ENCODE measurements at places on chromosomes 12 and 14.

DNA sequence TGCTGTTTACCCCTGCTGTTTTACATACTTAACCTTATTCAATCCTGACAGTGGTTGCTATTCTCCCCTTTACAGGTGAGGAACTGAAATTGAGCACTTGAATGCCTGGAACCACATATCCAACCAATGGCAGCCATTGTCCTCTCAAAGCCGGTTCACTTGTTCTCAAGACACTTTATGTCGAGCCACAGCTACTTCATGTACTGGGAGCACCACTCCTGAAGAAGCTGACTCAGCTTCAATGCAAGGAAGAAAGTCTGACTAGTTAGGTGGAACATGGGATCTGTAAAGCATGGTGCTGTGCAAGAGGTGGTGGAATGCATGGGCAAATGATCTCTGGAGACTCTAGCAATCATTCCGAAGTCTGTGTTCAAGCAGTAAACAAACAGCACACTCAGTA lies 113.9 kb upstream of the CPM start:
- no peak for DNase-seq

GRCh38 chr14:105842105-105842504 lies 315.7 kb downstream of the TMEM121 start:
- DNase-seq, result no peak

DNA sequence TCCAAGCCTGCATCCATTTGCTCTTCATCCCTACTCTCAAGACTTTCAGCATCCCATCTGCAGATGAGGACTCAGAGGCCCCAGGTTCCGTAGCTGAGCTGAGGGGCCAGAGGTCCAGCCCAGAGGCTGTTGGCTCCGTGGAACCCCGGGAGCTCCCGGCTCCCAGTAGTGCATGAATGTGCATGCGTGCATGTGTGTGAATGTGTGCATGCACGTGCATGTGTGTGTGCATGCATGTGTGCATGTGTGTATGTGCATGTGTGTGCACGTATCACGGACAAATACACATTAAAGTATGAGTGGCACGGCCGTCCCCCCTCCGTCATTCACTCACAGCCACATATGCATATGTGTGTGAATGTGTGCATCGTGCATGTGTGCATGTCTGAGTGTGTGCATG lies 149.9 kb downstream of the KIF26A start:
- DNase-seq, result no peak

DNA sequence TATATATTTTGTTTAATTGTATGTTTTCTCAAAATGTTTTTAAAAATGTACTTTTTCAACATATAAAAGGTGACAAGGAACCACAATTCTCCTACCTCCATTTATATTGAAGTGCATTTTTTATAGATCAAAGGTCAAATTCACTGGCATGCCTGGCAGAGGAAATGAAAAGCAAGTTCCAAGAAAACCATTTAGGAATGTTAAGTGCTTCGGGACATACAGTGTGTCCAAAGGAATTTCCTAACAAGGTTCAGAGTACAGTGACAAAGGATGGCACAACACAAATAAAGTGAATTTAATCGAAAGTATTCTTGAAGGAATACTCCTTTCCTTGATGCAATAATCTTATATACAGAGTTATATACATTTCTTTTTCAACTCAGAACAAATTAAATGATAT lies 242.3 kb downstream of the CCER1 start:
- DNase-seq, result no peak

DNA sequence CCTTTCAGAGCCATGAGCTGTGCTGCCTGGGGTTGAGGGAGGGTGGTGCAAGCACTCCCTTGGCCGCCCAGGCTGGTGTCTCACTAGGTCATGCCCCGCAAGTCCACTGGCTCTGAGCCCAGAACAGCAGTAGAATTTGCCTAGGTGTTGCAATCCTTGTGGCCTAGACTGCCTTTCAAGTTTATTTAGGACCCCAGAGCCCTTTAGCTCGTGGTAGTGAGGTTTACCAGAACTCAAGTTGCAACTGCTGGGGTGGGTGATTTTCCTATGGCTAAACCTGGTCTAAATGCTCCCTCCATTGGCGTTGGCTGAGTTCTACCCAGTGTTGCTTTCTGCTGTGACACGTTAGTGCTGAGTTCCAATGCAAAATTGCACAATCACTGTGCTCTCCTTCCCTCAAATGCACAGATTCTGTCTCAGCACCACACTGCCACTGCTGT lies 287.2 kb downstream of the BCAT1 start:
- no peak for DNase-seq

- DNase-seq, result no peak
Observed at GRCh38 chr14:89310211-89310610, 106.8 kb downstream of the FOXN3 start.

GRCh38 chr12:65605019-65605418 lies 219.3 kb upstream of the HMGA2 start:
- DNase-seq, result no peak

- DNase-seq, result no peak
Observed at GRCh38 chr14:76617440-76617839, 143.8 kb upstream of the VASH1 start.

- no peak for DNase-seq
Observed at GRCh38 chr14:24441904-24442239, 704 bp downstream of the SDR39U1 start.

GRCh38 chr14:87901236-87901635 lies 91.7 kb downstream of the GALC start:
- DNase-seq, result no peak

GRCh38 chr12:94961911-94962310 lies 41.6 kb downstream of the NDUFA12 start:
- no peak for DNase-seq

DNA sequence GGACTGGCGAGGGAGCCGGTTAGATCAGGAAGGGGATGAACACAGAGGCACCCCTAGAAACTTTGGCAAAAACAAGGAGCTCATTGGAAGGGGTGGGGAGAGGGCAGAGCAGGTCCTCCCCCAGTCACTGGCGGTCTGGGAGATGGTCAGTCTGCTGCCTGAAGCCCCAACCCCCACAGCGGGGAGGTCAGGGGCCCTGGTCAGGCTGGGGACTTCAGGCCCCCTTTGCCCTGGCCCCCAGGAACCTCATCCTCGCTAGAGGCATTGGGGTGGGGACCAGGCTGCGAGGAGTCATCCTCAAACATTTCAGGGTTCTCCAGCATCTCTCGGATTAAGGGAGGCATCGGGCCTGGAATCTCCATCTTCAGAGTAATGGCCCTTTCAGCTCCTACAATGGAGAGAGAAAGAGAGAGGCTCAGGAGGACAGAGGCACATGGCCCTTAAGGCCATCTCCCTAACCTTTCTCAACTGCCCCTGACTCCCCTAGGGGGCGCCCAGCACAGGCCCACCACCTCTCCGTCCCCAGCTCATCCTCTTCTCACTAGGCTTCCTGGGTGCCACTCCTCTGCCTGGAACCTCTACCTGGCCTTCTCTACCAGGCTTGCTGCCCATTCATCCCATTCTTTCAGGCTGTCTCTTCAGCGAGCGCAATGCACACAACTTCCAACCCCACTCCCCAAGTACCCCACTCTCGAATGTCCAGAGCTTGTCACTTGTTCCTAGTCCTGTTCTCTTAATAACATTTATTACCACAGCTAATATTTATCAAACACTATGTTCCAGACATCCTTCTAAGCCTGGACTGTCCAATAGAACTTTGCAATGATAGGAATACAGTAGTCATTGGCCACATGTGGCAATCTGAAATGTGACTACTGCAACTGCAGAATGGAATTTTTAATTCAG lies 4.7 kb upstream of the ITGB7 start:
- DNase-seq, result no peak

GRCh38 chr14:104171029-104171697 lies 32.8 kb downstream of the KIF26A start:
- no peak for DNase-seq

DNA sequence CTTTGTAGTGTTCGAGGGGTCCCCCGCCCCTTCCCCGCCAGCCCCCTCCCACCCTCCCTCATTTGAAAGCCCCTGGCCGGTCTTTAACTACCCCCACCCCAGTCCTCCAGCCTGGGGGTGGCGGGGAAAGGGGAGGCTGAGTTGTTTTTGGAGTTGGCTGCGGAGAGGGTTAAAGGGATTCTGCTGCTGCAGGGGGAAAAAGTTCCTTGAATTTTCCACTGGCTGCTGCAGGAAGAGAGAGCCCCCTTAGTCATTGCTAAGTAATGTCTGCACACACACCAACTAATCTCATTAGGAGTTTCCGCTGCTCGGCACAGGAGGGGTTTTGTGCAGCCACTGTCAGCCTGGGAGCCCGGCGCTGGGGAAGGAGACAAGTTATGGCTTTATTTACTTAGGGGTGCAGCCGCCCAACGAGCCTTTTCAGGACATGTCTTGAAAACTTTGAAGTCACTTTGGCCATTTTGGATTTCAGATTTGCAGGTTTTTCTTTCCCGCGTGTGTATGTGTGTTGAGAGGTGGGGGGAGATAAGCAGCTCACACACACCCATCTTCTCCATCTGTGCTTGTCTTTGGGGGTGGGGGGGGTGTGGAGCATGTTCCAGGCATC lies 1.8 kb downstream of the ELK3 start:
- peak; percentile 26 for DNase-seq

DNA sequence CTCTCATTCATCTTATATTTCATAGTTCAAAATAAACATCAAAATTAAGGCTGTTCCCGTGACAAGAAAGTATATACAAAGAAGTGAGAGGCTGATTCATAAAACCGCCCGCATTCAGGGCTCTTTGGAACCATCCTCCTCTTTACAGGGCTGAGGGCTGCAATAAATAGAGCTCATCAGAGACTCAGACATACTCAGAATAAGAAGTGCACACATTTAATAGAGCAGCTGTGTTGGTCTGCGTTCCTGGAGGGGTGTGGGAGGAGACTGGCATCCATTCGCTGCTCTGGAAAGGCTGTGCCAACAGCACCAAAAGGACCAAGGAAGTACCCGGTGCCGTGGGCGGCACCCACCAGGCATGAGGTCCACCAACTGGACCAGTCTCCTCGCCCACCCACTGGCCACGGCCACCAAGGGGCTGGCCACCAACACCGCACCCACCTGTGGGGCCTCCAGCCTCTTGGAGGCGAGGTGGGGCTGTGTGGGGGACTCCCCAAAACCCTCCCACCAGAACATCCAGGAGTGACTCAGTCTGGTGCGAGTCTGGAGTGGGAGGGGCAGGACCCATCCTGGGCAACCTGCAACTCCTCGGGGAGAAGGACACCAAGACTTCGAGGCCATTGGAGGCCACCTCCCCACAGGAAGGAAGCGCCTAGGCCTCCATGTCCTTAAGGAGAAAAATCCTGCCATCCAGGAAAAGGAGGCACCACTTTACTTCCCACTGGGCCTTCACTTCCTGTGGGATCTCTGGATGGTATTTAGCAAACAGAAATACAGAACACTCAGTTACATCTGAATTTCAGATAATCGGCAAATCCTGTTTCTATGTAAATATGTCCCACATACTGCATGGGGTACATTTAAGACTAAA lies 32.7 kb downstream of the VCPKMT start:
- DNase-seq, result no peak

- no peak for DNase-seq
Observed at GRCh38 chr12:95326445-95326844, 108.8 kb downstream of the VEZT start.

- DNase-seq, result no peak
Observed at GRCh38 chr14:64683264-64683663, 21.0 kb upstream of the PLEKHG3 start.

- no peak for DNase-seq
Observed at GRCh38 chr14:89576145-89576927, 159.3 kb upstream of the FOXN3 start.

Data from stimulated activated CD4-positive, alpha-beta T cell treated with anti-CD3 and anti-CD28 coated beads, Interleukin-1b, Interleukin-23, amount 100 ng/mL, for 1 hour (primary cell).